Activated T-helper 2 cell treated with anti-CD3 and anti-CD28 coated beads, Interferon-gamma antibody, Interleukin-2, Interleukin-4, amounts not matched to agents 10 μg/mL and 5 μg/mL and 100 μg/mL, durations not matched to agents 14 hours and 24 hours and 36 hours (primary cell): ENCODE measurements at places on chromosomes 6 and 20. TPM values are rescaled to one million over a fixed set of nuclear protein-coding genes. Genes with fewer than 3 reads are reported as not detected.

CRISP3 gene
- total RNA-seq = not detected in 2 replicates

DNA sequence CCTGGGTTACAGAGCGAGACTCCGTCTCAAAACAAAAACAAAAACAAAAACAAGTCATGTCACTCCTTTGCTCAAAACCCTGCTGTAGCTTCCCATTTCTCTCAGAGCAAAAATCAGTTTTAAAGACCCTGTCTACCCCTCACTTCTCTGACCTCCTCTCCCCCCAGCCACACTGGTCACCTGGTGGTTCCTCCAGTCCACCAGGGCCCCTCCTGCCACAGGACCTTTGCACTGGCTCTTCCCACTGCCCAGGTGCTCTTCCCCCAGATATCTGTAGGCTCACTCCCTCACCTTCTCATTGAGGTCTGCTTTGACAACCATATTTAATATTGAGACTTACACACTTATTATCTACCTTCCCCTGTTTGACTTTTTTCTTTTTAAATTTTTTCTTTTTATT lies 4.9 kb upstream of the TEAD3 start:
- H3K36me3 ChIP-seq = no peaks in the 10 kb centered on the region
- H3K4me1 ChIP-seq = no peaks in the 10 kb centered on the region
- DNase-seq = no peak
- peaks cover 26% of the 10 kb centered on the region for H3K27me3 ChIP-seq

DNA sequence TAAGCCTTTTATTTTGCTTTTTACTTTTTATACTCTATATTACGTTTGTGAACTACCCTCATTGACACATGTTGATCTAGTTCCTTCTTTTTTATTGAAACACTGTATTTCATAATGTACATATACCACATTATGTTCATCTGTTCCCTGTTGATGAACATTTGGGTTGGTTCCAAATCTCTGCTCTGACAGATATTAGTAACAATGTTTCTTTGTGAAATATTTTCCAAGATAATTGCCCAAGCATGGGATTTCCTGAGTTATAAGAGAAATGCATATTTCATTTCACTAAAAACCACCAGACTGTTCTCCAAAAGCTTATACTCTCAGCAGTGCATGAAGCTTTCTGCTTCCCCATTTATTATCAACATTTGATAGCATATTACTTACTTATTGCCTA lies 44.2 kb upstream of the TNFRSF21 start:
- no peak overlapping the region for H3K27ac ChIP-seq
- DNase-seq = no peak
- H3K4me1 ChIP-seq = no peaks in the 10 kb centered on the region
- peaks cover 3% of the 10 kb centered on the region for H3K27me3 ChIP-seq

- no peaks in the 10 kb centered on the region for H3K27me3 ChIP-seq
- H3K4me1 ChIP-seq = peaks cover 40% of the 10 kb centered on the region
- peak overlapping the region; percentile 87 for H3K4me3 ChIP-seq
- peaks cover 60% of the 10 kb centered on the region for H3K36me3 ChIP-seq
- no peak for DNase-seq
Measured at GRCh38 chr6:159761129-159761872, 544 bp upstream of the ACAT2 start.

GRCh38 chr6:24504649-24505586 lies 10.1 kb downstream of the ALDH5A1 start:
- no peak overlapping the region for H3K27ac ChIP-seq
- H3K27me3 ChIP-seq = no peaks in the 10 kb centered on the region
- H3K4me3 ChIP-seq = no peak overlapping the region

- no peak overlapping the region for H3K27ac ChIP-seq
- no peaks in the 10 kb centered on the region for H3K36me3 ChIP-seq
- no peak for DNase-seq
- no peaks in the 10 kb centered on the region for H3K27me3 ChIP-seq
Measured at GRCh38 chr20:59776626-59777330, 156.7 kb downstream of the SYCP2 start.

PLN gene
- not detected in 2 replicates for total RNA-seq

GRCh38 chr6:20058121-20058905 lies 154.0 kb downstream of the MBOAT1 start:
- H3K36me3 ChIP-seq = no peaks in the 10 kb centered on the region
- peaks cover 24% of the 10 kb centered on the region for H3K4me1 ChIP-seq
- H3K4me3 ChIP-seq = no peak overlapping the region
- DNase-seq = no peak

ANKRD66 gene
- total RNA-seq = not detected in 2 replicates

ABHD16B gene
- total RNA-seq = 0.16 TPM in 1 of 2 replicates, not detected in the other

GRCh38 chr6:22059946-22060345 lies 236.9 kb downstream of the PRL start:
- H3K27ac ChIP-seq = no peak overlapping the region
- no peaks in the 10 kb centered on the region for H3K27me3 ChIP-seq
- peaks cover 8% of the 10 kb centered on the region for H3K36me3 ChIP-seq
- peaks cover 47% of the 10 kb centered on the region for H3K4me1 ChIP-seq
- no peak for DNase-seq

DNA sequence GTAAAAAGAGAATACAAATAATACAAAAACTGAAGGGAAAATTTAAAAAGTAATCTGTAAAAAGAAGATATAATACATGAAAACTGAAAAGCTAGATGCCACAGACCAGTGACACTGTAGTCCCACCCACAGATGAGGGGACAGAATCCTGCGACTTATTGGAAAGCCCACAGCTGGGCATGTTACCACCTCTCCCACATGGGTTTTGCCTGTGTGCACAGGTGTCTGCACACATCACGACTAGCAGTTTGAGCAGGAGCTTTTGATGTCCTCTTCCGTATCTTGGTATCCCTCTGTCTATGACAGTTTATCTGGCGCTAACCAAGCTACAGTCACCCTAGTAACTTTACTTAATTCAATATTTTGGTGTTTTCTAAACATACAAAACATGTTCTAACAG lies 291.1 kb upstream of the EXOC2 start:
- no peak overlapping the region for H3K4me3 ChIP-seq
- no peak for DNase-seq
- H3K4me1 ChIP-seq = no peaks in the 10 kb centered on the region
- peaks cover 15% of the 10 kb centered on the region for H3K27me3 ChIP-seq

- no peaks in the 10 kb centered on the region for H3K36me3 ChIP-seq
- no peak overlapping the region for H3K27ac ChIP-seq
- DNase-seq = no peak
Measured at GRCh38 chr20:59385038-59385437, 84.6 kb downstream of the EDN3 start.

CDH22 gene
- total RNA-seq = not detected in 2 replicates

- H3K4me3 ChIP-seq = no peak overlapping the region
- H3K27ac ChIP-seq = no peak overlapping the region
- no peak for DNase-seq
- H3K36me3 ChIP-seq = no peaks in the 10 kb centered on the region
- peaks cover 3% of the 10 kb centered on the region for H3K27me3 ChIP-seq
Measured at GRCh38 chr6:138726066-138726756, 47.4 kb upstream of the CCDC28A start.

DNA sequence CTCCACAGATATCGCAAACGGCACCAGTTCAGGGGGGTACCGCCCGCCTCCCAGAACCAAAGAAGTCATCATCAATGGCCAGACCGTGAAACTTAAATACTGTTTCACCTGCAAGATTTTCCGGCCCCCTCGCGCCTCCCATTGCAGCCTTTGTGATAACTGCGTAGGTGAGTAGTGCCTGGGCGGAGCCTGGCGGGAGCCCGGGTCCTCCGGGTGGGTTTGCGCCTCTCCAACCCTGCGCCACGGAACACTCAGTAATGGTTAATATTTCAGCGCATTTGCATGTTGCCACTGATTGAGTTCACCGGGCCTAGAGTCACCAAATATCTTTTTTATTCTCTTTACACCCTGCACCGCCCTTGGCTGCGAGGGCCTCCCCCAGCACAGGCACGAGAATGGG lies 212.0 kb downstream of the ZDHHC14 start:
- H3K36me3 ChIP-seq = peaks cover 16% of the 10 kb centered on the region
- H3K4me3 ChIP-seq = no peak overlapping the region
- DNase-seq = no peak
- peaks cover 2% of the 10 kb centered on the region for H3K4me1 ChIP-seq

DNA sequence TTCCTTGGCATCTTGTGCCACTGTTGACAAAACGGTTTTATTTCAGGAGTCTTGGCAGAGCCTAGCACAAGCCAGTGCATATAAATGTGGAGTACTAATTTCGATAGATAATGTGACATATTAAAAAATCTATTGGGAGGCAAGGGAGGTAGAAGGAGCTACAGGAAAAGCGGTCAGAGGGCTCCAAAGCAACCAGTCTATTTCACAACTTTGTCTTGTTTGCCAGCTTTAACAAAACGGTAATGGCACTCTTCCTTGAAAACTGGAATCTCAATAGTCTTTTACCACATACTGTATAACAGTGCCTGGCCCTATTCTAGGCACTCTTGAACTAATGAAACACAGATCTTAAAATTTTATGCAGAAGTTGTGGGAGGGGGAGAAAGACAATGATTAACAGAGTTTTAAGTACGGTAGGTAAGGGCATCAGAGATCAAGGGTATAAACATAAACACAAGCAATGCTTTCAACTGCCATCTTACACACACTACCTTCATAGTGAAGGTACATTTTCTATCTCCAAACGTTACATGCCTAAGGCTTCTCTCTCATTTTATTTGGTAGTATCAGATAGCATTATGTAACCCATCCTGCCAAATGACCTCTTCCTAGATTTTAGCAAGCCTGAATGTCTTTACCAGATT lies 33.5 kb upstream of the SYNCRIP start:
- H3K27ac ChIP-seq = peak overlapping the region; percentile 46
- H3K27me3 ChIP-seq = no peaks in the 10 kb centered on the region
- peak overlapping the region; percentile 99 for H3K4me3 ChIP-seq
- H3K4me1 ChIP-seq = peaks cover 51% of the 10 kb centered on the region
- no peak for DNase-seq

DNA sequence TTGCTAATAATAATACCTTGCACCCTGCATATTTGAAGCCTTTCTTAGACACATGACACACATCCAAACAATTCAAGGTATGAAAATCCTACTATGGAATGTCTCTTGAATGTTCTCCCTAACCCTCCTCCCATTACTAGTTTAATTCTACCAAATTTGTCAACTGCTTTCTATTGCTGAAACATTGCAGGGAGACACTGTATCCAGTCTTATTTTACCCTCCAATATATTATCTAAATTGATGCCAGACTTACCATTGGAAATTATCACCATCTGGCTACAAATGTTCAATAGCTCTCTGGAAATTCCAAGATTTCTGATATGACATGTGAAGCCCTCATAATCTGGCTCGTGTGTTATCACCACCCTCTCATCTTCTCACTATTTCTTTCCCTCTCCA lies 1027.3 kb upstream of the CITED2 start:
- H3K27me3 ChIP-seq = no peaks in the 10 kb centered on the region
- no peaks in the 10 kb centered on the region for H3K4me1 ChIP-seq
- no peak overlapping the region for H3K27ac ChIP-seq
- no peak overlapping the region for H3K4me3 ChIP-seq
- no peak for DNase-seq

TAGAP gene
- 34.3 and 38.1 TPM in 2 replicates for total RNA-seq

DNA sequence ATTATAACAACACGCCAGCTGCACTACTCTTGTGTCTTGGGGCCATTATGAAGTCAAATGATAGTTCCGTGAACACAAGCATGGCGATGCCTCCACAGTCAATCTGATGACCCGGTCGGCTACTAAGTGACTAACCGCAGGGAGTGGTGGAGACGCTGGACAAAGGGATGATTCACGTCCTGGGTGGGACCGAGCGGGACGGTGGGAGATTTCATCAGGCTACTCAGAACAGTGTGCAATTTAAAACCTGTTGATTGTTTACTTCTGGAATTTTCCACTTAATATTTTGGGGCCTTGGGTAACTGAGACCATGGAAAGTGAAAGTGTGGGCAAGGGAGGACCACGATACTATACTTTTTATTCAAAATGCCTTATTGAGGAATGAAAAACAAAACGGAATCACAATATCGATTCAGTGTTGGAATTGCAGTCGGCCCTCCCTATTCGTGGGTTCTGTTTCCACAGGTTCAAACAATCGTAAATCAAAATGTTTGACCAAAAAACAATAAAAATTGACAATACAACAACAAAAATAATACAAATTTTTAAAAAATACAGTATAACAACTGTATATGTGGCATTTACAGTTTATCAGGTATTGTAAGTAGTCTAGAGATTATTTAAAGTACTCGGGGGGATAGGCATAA lies 66.5 kb downstream of the MYLK4 start:
- no peak for DNase-seq
- no peaks in the 10 kb centered on the region for H3K27me3 ChIP-seq
- no peak overlapping the region for H3K27ac ChIP-seq
- H3K36me3 ChIP-seq = no peaks in the 10 kb centered on the region

GRCh38 chr6:5042436-5042835 lies 38.6 kb upstream of the RPP40 start:
- no peak overlapping the region for H3K27ac ChIP-seq
- H3K36me3 ChIP-seq = no peaks in the 10 kb centered on the region
- H3K27me3 ChIP-seq = peaks cover 1% of the 10 kb centered on the region
- no peak for DNase-seq

NEDD9 gene
- total RNA-seq = 34.5 and 35.0 TPM in 2 replicates

DNA sequence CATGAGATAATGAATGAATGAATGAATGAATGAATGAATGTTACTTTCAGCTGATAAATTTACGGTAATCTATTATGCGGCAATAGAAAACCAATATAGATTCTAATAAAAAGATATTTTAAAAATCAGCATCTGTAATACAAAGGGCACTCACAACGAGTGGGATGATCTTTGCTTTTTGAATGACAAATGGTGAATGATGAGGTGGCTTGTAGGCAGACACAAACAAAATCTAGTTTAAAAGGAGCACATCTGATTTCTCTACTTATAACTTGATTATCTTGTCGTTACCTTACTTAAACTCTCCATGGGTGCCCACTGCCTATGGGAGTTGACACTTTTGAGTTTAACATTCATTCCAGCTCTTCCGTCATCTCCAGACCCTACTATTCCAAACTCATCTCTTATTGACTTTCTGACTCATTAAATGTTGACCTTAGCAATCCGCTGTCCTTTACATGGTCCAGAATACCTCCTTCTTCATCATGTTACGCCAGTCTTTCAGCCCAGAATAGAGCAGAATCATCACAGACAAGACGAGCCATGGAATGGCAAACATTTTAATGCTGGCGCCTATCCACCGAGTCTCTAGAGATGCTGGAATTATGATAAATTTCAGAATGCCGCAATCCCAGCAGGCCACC lies 41.3 kb downstream of the NHLRC1 start:
- H3K27me3 ChIP-seq = peaks cover 8% of the 10 kb centered on the region
- H3K27ac ChIP-seq = no peak overlapping the region
- no peaks in the 10 kb centered on the region for H3K4me1 ChIP-seq
- no peaks in the 10 kb centered on the region for H3K36me3 ChIP-seq
